ENCODE measurements at places on chromosomes 2 and 18. TPM values are rescaled to one million over a fixed set of nuclear protein-coding genes. Genes with fewer than 3 reads are reported as not detected.

DNA sequence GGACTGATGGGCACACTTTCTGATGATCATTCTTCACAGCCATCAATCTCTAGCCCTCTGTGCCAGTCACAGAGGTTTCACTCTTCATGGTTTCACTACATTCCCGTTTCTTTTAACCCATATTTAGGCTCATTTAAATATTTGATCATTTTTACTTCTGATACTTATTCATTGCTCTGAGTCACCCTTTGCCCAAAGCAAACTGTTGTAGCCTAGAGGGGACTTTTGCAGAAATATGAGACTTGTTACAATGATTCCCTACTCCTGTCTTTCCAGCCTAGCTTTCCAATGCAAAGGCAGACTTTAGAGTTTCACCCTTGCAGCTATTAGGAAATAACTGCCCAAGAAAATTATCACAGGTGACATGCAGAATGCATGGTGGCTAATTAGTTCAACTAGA lies 444.2 kb downstream of the PTPRM start:
- no peak for DNase-seq

GRCh38 chr2:231530099-231531011 lies at the start of gene NMUR1:
TSS of gene NMUR1 (minus strand) at chr2:231530445. CDS start at chr2:231530361, 84 bp downstream.
- DNase-seq: no peak

GRCh38 chr2:147937744-147938349 lies 82.7 kb downstream of the ORC4 start:
- no peak for DNase-seq

DNA sequence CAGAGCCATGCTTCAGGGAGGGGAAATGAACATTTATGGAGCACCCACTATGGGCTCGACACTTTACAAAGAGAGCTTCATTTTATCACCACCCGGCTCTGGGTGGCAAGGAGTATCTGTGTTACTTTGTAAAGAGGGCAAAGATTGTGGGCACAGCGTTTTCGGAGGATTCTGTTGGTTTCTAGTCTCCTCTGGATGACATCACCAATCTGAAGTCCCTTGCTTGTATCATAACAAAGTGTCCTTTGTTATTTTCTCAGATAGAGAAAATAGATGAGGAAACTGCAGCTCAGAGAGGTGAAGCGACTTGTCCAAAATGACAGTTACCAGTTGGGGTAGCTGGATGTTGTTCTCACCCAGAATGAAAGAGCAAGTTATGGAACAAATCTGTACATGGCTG lies 162.8 kb downstream of the GLI2 start:
- no peak for DNase-seq

The OR6B2 gene
- not detected for total RNA-seq

The CXCR2 gene
- 0.42 TPM for total RNA-seq

The SOX11 gene
- 0.97 TPM for total RNA-seq

The SLC14A1 gene
- 1.6 TPM for total RNA-seq

The SERPINB13 gene
- total RNA-seq: not detected

The DCC gene
- total RNA-seq: 0.83 TPM

The C1QL2 gene
- total RNA-seq: not detected
